ENCODE measurements at places on chromosomes 1 and 21.

- DNase-seq, result no peak
These were observed 516 bp downstream of the PHLDA3 start for GRCh38 chr1:201468501-201468843.

DNA sequence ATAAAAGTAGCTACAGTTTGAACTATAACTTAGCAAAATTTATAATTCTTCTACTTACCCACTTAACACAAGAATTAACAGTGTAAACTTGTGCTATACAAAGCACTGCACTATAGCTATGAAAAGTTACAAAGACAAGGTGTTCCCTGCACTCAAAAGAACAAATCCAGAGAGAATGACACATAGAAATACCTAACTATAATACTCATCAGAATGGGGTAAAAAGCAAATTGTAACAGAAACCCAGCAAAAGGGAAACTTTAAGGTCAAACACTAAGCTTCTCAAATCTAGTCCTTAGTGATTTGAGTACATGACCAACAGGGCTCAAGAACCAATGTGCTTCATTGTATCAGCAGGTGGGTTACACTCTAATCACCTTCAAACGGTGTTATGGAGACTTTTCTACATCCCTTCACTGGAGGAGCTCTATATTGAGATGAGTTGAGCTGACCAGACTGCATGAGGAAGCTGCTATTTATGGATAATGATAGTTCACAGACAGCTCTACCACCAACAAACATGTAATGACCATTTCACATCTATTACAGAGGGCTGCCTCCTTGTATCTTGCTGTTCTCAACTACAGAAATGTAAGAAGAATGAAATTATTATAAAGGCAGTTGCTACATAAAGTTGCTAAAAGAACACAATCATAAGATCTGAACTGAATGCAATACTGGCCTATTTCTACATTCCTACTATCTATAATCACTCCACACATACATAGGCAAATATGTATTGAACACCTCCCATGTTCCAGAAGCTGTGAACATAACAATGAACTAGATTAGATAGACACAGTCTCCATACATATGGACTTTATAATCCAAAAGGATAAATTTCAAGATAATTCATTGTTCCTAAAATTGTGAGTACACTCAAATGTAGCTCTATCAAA lies 47.6 kb downstream of the PIK3R3 start:
- DNase-seq, result no peak

- DNase-seq, result no peak
These were observed 478.2 kb downstream of the NEGR1 start for GRCh38 chr1:71804140-71804539.

DNA sequence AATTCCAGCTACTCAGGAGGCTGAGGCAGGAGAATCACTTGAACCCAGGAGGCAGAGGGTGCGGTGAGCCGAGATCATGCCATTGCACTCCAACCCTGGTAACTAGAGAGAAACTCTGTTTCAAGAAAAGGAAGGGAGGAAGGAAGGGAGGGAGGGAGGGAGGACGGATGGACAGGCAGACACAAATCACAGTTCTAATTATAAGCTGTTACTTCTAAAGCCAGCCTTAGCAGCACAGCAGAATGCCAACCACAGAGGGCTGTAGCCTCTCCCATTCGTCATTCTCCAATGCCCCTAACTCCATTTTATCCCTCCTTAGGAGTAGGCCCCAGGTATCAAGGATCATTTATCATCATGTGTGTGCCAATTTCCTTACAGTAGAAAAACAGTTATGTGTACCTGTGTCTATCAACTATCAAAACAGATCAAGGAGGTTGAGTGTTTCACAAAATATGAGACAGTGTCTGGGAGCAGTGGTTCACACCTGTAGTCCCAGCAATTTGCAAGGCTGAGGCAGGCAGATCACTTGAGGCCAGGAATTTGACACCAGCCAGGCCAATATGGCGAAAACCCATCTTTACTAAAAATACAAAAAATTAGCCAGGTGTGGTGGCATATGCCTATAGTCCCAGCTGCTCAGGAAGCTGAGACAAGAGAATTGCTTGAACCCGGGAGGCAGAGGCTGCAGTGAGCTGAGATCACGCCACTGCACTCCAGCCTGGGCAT lies 19.1 kb downstream of the USP48 start:
- no peak for DNase-seq

DNA sequence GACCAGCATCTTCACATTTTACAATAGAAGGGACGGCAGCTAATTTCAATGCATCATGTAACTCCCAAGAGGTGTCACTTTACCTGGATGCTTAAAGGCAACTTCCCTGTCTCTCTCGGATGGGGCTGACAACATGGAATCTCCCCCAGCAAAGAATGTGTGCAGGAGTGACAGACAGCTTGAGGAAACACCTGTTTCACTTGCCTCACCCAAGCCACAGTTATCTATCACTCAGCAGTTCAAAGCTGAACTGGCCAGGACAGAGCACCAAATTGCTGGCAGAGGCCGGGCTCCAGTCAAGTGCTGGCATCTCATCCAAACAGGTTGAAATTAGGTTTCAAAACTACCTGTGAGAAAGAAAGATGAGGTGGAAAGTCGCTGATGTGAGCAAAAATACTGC lies 538.0 kb upstream of the PLXNA2 start:
- DNase-seq, result no peak

DNA sequence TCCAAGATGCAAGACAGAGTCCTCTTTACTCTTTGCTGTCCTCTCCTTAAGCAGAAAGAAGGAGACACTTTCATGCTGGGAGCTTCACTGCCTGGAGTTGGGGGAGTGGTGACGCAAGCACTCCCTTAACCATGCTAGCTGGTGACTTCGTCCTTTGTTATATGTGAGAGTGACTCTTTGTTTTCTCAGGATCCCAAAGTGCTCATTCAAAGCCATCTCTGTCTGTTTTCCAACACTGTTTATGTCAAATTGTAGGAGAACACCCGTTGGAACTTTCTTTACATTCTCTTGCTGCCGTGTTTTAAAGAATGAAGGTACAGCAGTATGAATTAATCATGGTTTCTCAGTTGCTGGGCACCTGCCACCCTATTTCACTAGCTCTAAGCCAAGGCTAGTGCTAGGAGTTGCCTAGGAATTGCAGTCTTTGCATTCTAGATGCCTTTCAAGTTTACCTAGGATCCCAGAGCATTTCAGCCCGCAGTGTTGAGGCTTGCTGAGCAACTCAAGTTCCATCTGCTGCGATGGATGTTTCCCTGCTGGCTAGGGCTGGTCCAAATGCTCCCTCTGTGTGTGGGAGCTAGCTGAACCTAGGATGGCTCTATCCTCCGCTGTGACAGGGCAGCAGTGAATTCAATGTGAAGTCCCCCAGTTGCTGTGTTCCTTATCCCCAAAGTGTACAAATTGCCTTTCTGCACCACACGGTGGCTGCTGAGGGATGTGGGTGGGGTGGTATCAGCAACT lies 82.6 kb upstream of the GPR52 start:
- DNase-seq, result no peak

Measured in gastrocnemius medialis (tissue), 4 donors.